ENCODE measurements at places on chromosomes 5 and 9.

DNA sequence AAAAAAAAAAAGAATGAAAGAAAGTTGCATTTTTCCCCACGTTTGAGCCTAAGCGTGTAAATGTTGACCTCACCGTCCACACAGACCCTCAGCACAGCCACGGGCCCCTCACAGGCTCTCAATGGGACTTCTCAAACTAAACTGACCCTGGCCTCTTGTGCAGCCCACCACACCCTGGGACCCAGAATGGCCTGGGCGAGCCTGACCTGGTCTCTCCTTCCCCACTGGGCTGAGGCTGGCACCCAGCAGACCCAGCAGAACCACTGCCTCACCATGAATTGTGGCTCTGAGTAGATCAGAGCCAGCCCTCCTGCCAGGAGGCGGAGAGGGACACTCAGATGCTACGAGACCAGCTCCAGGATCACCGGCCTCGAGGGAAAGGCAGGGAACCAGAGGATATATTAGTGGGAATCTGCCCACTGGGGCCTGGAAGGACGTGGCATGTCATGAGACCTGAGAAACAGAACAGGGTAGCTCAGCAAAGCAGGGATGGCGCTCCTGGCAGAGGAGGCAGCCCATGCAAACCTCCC, 124.4 kb downstream of the ZNF354C start:
- DNase-seq = no peak

- no peak for DNase-seq
Observed at GRCh38 chr5:141508798-141509611, 20.1 kb downstream of the PCDHGC5 start.

DNA sequence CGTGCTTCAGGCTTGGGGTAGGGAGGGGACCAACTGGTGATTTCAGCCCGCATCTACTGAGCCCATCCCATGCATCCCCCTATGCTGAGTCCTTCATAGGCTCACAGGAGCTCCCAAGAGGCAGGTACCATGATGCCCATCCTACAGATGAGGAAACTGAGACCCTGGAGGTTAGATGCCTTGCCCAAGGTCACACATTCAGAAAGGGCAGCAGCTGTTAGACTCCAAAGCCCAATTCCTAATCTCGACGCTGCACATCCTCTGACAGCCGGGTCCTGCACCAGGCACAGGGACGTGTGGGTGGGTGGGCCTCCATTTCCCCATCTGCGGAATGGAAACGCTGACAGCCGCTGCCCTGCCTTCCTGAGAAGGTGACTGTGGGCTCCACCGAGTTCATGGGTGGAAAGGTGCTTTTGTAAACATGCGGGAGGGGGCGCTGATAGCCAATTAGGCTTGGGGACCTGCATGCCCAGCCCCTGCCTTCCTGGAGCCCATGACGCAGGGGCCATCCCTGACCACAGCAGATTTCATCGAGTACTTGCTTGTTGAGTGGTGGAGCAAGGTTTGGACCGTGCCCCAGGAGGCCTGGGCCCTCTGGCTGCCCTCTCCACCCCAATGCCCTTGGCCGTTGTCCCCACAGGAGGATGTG, 2.2 kb downstream of the DNM1 start:
- DNase-seq = no peak

DNA sequence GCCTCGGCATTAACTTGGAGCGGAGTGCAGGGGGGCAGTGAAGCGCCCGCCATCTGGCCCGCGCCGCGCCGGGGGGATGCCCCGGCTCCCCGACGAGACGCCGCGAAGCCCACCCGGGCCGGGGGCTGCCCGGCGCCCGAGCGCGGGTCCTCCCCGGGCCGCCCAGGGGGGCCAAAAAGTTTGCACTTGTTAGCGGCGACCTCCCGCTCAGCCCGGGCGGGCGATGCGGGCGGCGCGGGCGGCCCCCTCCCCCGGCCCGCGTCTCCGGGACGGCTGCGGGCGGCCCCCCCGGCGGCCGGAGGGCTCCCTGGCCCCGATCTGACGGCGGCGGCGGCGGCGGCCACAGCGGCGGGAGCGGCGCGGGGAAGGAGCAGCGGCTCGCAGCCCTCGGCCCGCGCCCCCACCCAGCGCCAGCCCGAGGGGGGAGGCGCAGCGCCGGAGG, at the start of gene NTNG2:
Gene NTNG2 (plus strand): TSS at position 316 of the 442 bp plus-strand sequence. CDS start 4,774 bp downstream, outside the sequence.
- no peak for DNase-seq

DNA sequence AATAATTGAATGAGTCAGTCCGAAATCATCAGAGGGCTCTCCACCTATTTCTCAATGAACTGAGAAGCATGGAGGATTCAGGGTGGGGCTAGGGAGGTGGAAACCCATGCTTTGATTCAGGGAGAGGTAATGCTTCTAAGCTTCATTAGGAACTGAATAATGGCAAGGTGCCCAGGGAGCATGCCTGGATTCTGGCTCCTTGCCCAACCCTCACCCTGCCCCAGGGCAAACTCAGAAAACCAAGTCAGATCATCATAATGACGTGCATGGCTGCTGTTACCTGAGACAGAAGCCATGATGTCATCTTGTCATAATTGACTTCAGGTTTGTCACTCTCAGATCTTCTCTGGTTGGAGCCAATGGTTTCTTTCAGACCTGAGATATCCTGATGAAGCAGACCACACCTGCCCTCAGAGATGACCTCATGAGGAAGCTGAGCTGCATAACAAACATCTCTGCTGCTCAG, 199.6 kb downstream of the SYK start:
- no peak for DNase-seq

- DNase-seq = no peak
Observed at GRCh38 chr5:156019571-156020180, 307.3 kb upstream of the SGCD start.

GRCh38 chr9:114214181-114214580, 58.8 kb downstream of the COL27A1 start:
- DNase-seq = no peak

Measured in liver (tissue), 10 donors.